COR-L47 (cell line): ENCODE measurements at places on chromosomes 2 and 18.

GRCh38 chr2:16319551-16320121 is 346.0 kb downstream of the CYRIA start:
- DNase-seq, result no peak

- DNase-seq, result peak; percentile 28
Measured at GRCh38 chr2:46010925-46011490, 286.2 kb upstream of the EPAS1 start.

- no peak for DNase-seq
Measured at GRCh38 chr2:36326286-36326685, 29.3 kb upstream of the CRIM1 start.

GRCh38 chr2:104969564-104969963 is 68.3 kb upstream of the MRPS9 start:
- no peak for DNase-seq

DNA sequence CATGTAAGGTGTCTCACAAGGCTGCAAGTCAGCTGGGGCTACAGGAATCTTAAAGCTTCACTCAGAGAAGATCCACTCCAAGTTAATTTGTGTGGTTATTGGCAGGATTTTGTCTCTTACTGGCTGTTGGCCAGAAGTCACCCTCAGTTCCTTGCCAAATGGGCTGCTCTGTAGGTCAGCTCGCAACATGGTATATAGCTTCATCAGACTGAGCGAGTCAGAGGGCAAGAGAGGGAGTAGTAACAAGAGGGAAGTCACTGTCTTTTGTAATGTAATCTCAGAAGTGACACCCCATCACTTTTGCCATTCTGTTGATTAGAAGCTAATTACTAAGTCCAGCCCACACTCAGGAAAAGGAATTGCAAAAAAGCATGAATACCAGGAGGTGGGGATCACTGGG is 119.5 kb downstream of the LRRTM1 start:
- no peak for DNase-seq

- no peak for DNase-seq
Measured at GRCh38 chr2:12683457-12684100, 33.2 kb upstream of the TRIB2 start.

DNA sequence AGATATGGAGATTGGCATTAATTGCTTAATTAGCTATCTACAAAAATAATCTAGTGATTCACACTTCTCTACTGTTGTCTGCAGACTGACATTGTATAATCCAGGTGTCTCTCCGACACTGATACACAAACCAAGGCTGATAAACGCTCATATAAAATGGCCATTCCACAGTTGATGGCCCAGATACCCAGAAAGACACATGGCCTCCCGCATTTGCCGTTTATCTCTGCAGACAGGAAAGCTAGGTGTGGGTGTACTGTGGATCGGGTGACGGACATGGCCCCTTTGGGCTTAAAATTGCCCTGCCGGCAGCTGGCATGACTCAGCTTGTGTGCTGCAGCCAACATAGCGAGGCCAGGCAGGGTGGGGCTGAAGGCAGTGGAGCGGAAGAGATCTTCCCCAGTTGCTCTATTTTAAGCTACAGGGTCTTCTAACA is 18.5 kb downstream of the PMAIP1 start:
- DNase-seq, result peak; percentile 80

GRCh38 chr2:216626168-216626874 is 6.9 kb upstream of the IGFBP2 start:
- no peak for DNase-seq

DNA sequence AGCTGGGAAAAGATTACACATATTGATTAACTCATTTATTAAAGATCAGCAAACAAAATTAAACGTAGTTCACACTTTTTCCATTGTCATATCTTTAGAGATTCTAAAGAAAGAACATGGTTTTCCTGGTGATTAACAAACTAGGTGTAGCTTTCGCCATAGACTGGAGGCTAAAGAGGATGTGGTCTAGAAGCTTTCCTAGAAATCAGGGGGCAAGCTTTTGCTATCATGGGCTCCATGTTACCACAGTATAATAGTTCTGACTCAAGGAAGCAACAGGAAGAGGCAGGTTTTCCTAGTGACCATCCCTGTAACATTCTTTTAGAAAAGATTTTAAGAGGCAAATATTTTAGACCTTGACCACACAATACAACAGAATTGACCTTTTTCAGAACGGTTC is 232.7 kb downstream of the METTL4 start:
- no peak for DNase-seq

GRCh38 chr2:101815739-101816391 is 118.4 kb downstream of the MAP4K4 start:
- DNase-seq, result no peak

- DNase-seq, result peak; percentile 56
Measured at GRCh38 chr2:25664183-25664964, 9.0 kb downstream of the DTNB start.

DNA sequence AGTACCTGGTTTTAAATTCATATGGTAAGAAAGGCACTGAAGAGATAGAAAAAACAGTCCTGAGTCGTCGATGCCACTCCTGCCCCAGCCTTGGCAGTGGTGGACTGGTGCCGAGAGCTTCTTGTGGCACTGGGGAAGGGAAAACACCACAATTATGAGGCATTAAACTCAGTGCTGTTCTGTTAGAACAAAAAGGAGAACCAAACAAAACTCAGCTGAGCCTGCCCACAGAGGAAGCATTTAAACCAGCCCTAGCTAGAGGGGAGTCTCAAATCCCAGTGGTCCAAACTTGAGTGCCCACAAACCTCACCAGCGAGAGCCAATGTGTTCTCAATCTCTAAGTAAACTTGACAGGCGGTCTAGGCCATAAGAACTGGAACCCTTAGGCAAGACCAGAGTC is 1254.5 kb upstream of the FAM98A start:
- no peak for DNase-seq

- no peak for DNase-seq
Measured at GRCh38 chr2:47558116-47558767, 155.3 kb downstream of the MSH2 start.

- no peak for DNase-seq
Measured at GRCh38 chr2:150127346-150127990, 360.0 kb downstream of the RND3 start.

- no peak for DNase-seq
Measured at GRCh38 chr2:152563764-152564163, 153.5 kb downstream of the PRPF40A start.

DNA sequence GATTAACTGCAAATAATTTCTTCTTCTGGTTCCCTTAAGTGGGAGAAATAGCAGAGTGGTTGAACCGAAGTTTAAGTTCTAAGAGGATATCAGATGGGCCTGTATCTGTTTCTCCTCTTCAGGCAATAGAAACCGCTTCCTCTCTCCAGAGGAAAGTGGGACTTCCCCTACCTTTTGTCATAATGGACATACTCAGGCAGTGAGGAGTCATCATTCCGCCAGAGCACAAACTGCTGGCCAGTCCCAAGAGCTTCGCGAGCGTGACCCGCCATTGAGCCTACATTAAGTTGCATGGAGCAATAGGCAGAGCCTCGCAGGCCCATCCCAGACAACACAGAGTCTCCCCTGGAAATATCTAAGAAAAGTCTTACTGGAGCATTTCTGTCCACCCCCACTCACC is 158.9 kb downstream of the LDLRAD4 start:
- no peak for DNase-seq

DNA sequence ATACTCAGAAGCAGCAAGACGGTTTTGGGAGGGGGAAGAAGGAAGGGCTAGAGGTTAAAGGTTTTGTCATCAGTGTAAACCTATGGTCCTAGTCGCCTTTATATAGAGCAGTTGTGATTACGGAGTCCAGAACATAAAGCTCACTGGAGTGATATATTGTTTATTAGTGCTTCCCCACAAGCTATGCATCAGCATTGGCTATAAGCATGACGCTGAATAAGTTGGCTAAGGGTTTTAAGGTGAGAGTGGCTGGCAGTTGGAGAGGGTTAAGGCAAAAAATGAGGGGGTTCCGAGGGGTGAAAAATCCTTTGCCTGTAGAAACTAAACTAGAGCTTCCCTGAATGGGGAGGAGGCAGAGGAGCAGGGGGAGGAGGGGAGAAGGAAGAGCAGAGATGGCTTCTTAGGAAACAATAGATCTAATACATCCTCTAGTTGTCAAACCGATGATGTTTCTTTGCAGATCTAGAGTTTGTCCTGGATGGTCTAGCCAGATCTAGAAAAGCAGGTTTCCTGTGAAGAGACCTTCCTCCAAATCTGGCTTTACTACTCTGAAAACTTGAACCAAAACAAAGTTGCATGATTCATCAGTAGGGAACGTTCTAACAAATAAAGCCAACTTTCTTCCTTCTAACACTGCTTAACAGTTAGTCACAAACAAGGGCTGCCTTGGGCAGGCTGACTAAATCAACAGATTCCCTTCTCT is 2.5 kb downstream of the KLF7 start:
- no peak for DNase-seq

GRCh38 chr2:2260696-2261268 is 70.3 kb downstream of the MYT1L start:
- DNase-seq, result no peak

GRCh38 chr2:225317186-225317585 is 82.3 kb upstream of the NYAP2 start:
- DNase-seq, result no peak

- no peak for DNase-seq
Measured at GRCh38 chr18:79939096-79939495, 12.4 kb downstream of the SLC66A2 start.

DNA sequence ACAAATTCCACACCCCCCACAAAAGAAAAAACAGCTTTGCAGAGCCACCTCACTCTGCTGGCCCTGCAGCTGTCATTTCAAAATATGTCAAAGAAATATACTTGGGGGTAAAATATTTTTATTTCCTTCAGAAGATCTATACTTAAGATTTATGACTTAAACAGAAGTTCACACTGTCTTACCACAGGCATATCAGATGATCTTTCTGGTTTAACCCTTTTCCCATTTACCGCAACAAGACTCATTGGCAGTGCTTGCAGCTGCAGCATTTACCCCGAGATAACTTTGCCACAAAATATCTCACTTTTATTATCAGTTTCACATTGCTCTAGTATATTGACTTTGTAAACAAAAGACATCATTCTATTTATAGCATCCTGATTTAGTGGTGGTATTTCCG is 21.6 kb upstream of the SLC35G4 start:
- no peak for DNase-seq

DNA sequence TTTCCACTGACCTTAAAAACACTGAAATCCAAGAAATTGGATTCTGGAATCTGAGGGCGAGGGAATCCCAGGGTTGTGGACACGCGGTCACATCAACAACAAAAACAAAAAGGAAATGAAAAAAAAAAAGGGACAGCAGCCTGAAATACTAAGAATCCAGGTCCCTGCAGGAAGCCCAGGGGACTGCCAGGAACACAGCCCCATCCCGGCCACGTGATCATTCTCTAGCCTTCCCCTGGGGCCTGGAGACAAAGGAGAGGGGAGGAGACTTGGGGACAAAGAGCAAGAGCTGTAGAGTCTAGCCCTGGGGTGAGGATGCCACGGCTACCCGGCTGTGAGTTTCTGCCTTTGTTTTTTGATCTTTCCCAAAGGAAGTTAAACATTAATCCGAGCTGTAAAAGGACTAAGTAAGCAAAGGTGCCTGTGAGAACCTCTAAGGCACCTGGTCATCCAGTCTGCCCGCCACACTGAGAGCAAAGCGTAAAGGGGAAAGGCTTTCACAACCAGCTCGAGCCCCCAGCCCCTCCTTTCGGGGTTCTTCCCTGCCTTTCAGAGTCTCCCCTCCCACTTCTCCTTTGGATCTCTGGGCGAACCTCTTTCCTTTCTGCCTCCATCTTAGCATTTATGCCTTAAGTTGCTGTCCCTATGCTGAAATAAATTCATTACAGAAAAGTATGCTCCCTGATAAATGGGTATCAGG is 57.9 kb upstream of the MSH2 start:
- peak; percentile 95 for DNase-seq

- peak; percentile 94 for DNase-seq
Measured at GRCh38 chr18:47756364-47757016, 174.0 kb downstream of the SMAD2 start.

DNA sequence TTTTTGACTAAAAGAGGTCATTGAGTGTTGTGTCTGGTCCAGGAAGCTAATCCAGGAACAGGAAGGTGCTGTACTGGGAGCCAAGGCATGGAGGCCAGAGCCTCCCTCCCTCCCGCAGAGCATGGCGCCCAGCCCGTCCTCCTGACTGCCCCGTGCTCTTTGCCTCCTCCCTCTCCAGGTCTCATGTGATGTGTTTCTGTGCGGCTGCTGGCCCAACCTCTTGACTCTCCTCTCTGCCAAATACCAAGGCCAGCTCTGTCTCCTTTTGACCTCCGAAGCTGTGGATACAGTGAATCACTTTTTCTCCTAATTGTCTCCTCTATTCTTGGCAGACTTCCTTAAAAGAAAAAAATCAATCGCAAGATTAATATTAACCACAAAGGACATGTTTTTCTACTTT is 284.1 kb downstream of the PHLPP1 start:
- no peak for DNase-seq

GRCh38 chr2:226115102-226115831 is 684.4 kb downstream of the IRS1 start:
- DNase-seq, result no peak

DNA sequence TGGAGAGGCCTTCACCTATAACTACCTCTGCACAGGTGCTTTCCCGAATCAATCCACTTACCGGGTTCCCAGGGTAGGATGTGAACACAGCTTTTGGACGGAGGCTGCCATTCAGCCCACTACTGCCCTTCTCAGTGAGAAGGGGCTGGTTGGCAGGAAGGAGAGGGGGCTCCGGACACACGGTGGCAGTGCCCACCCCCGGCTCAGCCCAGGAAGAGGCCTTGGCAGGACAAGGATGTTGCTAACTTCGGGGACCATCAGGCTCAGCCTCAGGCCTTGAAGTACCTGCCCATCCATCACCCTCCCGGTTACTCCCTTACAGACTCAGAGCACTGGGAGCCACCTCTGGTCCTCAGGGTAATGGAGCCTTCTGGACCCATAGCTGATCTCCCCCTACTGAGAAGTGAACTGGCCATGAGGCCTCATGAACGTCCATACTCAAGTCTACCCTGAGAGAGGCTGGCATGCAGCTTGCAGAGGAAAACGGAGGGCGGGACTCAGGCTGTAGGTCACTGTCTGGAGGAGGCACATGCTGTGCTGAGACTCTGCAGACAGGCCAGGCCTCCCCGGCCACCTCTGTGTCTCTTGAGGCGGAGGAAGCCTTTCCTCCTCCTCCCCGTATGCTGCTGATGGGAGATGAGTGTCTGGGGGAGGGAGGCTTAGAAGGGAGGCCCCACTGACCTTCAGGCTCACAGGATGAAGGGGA is 191.0 kb downstream of the TWIST2 start:
- no peak for DNase-seq

- DNase-seq, result no peak
Measured at GRCh38 chr18:7830468-7830867, 263.4 kb downstream of the PTPRM start.

- no peak for DNase-seq
Measured at GRCh38 chr2:18422432-18423165, 137.9 kb downstream of the RDH14 start.

- DNase-seq, result no peak
Measured at GRCh38 chr2:145652571-145653545, 1132.9 kb upstream of the ZEB2 start.
